ENCODE measurements at places on chromosomes 7 and 10. TPM values are rescaled to one million over a fixed set of nuclear protein-coding genes. Genes with fewer than 3 reads are reported as not detected.

The ARMS2 gene
- total RNA-seq: not detected

The PPP1R3C gene
- total RNA-seq: 250 TPM

GRCh38 chr10:33315891-33316290 lies 18.6 kb downstream of the NRP1 start:
- no peak for DNase-seq

GRCh38 chr10:26881600-26882331 lies 21.0 kb upstream of the ABI1 start:
- DNase-seq: no peak

- no peak for DNase-seq
Measured at GRCh38 chr7:5302577-5302976, 19.8 kb downstream of the SLC29A4 start.

GRCh38 chr10:6197321-6197720 lies 5.4 kb upstream of the PFKFB3 start:
- no peak for DNase-seq

All from right atrium auricular region (tissue), 2 donors.